GM18507 (cell line): ENCODE measurements at places on chromosomes 4 and X.

DNA sequence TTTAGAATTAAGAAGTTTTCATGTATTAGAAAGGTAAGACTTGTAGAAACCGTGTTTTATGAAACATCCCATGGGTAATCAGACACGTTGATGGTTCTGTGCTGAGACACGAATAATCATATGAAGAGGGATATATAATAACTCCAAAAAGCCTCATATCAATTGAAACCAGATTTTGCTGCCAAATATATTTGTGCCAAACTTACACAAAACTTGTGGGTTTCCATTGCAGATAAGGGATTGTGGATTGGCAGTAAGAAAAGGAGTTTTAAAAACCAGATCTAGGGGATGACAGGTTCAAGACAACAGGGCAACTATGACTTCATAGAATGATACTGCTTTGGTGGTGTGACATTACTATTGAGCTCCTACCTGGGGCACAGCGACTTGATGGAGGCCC is 616.1 kb downstream of the BCOR start:
- no peak for DNase-seq

DNA sequence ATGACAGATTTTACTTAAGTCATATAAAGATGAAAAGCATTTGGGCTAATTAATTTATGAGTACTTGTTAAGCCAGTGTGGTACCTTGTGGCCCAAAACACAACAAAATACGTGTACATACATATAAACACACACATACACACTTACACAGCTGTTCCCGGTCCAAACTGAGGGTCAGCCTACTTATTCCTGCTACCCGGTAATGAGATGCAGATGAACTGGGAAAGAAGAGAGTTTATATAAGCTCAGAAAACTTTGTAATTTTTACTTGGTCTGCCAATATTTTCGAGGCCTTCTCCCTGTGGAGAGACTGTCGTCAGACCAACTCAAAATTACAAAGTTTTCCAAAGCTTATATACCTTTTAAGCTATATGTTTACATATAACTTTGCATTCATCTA is 25.8 kb upstream of the PBDC1 start:
- no peak for DNase-seq

DNA sequence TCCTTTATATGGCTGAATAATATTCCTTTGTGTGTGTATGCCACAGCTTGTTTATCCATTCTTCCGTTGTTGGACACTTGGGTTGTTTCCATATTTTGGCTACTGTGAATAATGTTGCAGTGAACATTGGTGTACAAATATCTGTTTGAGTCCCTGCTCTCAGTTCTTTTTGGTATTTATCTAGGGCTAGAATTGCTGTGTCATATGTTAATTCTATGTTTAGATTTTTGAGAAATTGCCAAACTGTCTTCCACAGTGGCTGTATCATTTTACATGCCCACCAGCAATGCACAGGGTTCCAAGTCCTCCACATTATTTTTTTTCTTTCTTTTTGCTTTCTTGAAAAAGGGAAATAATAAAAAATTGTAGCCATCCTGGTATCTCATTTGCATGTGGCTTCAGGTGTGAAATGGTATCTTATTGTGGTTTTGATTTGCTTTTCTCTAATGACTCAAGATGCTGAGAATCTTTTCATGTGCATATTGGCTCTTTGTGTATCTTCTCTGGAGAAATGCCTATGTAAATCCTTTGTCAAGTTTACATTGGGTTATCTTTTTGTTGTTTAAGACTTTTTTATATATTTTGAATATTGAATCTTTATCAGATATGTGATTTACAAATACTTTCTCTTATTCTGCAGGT is 129.7 kb downstream of the RAPGEF2 start:
- no peak for DNase-seq

DNA sequence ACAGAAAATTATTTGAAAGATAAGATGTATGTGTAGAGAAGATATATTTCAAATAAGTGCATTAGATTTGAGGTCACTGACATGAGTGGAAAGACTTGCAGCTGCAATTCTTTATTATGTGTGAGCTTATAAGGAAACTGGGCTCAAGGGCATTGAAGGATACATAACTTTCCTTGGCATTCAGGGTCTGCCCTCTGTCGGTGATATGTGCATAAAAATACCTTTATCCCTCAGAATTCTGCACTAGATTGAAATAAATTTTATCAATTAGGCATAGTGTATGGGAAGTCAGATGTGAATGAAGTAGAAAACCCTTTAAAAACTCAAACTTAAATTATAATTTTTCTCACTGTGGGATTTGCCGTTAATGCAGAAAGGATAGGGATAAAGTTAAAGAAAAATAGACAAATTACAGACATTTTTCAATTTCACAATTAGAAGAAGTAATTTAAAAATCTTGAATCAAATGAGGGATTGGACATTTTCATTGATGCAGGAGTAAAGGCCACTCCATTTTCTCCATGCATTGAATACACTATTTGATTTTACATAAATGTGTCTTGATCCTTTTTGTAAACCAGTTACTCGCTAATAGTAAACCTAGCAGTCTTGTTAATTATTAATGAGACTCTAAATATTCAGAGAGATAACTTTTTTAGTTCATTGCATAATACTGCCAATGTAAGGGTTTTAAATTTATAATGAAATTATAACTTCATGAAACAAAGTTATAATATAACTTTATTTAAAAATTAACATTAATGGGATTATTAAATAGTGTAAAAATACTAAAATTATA is 21.0 kb upstream of the ETNPPL start:
- DNase-seq = no peak

GRCh38 chrX:18410038-18410437 is 15.4 kb upstream of the CDKL5 start:
- DNase-seq = no peak

GRCh38 chrX:153055871-153056749 is at the start of gene PNMA3:
TSS of gene PNMA3 (plus strand) at chrX:153056470. CDS start at chrX:153057056, 586 bp downstream.
- DNase-seq = no peak

GRCh38 chr4:172073590-172073989 is 260.4 kb downstream of the GALNTL6 start:
- no peak for DNase-seq

DNA sequence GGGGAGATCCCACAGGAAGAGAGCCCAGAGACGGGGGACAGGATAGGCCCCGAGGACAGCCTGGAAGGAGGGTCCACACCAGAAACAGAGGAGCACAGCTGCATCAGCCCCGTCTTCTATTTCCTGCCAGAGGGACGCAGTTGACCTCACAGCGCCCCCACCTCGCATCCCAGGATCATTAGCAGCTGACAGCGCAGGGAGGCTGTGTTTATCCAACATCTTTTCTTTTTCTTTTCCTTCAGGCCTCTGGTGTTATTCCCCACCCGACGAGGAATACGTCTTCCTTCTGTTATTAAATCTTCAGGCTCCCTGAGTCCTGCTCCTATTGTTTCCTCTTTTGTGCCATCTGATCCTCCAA is 75.4 kb downstream of the DCHS2 start:
- no peak for DNase-seq

GRCh38 chr4:187603093-187604025 is 392.2 kb upstream of the ZFP42 start:
- no peak for DNase-seq

DNA sequence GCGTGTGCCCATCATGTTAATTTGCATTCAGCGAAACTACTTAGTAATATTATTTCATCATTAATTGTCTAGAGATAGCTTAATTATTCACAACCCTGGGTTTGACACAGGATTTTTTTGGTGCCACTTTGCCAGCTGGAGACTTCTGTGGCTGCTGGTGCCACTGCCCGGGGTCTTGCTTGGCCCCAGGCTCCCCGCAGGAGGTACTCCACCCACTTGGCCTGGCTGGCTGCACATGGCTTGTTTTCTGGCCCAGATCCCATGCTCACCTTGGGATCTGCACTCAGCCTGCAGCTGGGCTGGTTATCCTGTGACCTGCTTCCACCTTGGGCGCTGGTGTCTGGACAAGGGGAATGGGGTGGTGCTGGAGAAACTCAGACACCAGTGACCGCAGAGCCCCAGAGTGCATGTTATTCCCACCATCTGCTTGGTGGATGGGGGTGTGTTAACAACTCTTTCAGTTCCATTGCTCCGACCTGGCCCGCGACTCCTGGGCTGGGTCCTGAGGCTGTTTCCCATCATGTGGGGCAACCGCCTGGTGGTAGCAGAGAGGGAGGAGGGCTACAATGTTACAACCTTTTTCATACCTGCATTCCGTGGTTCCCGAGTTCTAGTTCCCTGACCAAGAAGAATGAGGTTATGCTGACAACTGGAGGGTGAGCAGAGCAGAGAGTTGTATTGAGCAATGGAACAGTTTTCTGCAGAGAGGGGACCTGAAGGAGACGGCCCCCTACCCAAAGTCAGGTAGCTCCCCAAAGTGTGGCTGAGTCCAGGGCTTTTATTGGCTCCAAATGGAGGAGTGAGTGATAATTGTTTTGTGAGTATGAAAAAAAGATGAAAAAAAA is 1950.0 kb upstream of the IGFBP7 start:
- no peak for DNase-seq

DNA sequence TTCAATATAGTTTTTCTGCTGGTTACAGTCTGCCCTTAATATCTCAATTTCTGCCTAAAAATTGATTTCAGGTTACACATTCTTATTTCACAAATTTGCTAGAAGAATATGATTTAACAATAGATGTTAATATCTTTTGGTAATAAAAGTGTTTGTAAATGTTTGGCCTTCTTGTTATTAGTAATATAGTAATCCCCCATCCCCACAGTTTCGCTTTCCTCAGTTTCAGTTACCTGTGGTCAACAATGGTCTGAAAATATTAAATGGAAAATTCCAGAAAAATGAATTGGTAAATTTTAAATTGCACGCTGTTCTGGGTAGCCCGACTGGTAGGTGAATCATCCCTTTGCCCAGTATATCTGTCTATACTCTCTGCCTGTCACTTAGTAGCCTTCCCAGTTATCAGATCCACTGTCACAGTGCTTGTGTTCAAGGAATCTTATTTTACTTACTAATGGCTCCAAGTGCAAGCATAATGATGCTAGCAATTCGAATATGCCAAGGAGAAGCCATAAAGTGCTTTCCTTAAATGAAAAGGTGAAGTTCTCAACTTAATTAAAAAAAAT is 3.5 kb upstream of the BMP2K start:
- DNase-seq = no peak
